ENCODE measurements at places on chromosomes 7 and 10.

GRCh38 chr7:102077081-102077480, 209.6 kb upstream of the SH2B2 start:
- no peak for DNase-seq

DNA sequence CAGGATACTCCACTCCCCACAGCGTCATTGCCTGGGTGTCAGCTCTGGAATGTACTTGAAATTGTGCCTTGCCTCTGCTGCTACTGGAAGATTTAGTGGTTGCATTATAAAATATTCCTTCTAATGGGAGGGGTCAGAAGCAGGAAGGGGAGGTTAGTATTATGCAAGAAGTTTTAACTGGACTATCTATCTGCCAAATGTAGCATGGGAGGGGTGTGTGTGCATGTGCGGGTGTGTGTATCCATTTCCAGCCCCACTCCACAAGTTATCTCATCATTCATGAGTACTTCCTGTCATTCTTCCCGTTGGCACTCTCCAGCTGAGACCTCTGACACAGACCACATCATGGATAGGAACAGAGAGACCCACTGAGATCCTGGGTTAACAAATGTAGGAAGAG, 13.4 kb downstream of the MBL2 start:
- no peak for DNase-seq

- peak; percentile 33 for DNase-seq
Measured at GRCh38 chr7:95411036-95411435, 14.9 kb upstream of the PON3 start.

DNA sequence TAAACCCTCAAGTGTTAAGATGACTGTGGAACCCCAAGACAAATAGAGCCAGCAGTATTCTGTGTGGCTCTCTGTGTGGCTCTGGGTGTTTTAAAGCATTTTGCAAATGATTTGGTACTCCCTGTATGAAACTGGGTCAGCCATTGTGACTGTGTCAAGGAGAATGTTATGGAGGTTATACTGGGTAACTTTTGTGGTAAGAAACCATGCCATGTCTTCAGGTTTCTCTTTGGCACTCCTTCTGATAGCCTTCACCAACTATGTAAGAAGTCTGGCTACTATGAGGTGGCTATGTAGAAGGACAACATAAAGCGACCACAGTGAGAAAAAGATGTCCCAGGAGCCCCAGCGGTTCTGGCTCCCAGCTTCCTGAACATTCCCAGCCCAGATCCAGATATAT, 226.6 kb upstream of the RHOBTB1 start:
- no peak for DNase-seq

- DNase-seq: no peak
Measured at GRCh38 chr7:157719008-157719682, 382.3 kb downstream of the DNAJB6 start.

- DNase-seq: no peak
Measured at GRCh38 chr10:91545384-91545783, 87.5 kb downstream of the PPP1R3C start.

DNA sequence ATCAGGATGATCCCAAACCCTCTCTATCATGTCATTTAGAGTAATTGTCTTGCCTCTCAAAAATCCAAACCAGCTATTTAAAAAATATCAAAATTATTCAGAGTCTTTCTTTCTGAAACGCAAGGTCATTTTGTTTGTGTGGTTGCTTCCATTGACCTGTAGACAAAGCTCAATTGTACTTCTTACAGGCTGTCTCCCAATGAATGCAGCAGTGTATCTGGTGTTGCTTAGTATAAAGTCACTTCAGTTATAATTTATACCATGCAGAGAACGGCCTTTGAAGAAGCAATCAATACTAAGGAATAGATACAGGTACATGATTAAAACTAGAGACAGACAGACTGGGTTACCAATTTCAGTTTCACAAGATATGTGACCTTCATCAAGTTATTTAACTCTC, 80.9 kb downstream of the DOCK4 start:
- DNase-seq: no peak

- no peak for DNase-seq
Measured at GRCh38 chr10:26528715-26529393, 90.7 kb downstream of the APBB1IP start.

DNA sequence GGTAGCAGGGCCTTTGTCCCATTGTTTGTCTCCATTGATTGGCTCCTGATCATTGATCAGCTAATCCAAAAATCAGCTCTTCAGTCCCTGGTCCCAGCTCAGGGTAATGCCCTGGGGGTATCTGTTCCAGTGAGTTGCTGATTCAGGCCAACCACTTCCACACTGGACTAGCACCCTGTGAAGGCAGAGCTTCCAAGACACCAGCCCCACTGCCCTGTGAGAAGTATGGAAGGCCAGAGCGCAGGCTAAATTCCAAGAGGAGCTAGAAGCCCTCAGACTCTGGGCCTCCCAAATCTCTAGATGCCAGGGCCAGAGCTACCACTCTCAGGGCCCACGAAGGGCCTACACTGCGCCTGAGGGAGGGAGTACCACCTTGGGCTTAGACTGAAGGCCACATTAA, 10.4 kb downstream of the TMEM72 start:
- DNase-seq: no peak

DNA sequence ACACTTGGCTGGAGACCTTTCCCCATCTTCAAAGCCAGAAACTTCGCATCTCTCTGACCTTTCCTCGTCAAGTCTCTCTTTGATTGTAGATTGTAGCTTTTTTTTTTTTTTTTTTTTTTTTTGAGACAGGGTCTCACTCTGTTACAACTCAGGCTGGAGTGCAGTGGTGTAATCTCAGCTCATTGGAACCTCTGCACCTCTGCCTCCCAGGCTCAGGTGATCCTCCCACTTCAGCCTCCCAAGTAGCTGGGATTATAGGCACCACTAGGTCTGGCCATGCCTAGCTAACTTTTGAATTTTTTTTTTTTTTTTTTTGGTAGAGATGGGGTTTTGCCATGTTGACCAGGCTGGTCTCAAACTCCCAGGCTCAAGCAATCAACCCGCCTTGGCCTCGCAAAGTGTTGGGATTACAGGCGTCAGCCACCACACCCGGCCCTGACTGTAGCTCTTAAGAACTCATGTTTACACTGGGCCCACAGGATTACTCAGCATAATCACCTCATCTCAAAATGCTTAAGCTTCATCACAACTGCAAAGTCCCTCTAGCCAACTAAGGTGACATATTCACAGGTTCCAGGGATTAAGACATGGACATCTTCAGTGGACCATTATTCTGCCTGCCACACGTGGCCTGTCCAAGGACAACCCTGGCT, 11.7 kb downstream of the POLL start:
- DNase-seq: peak; percentile 45

GRCh38 chr10:103254538-103255325, 9.0 kb downstream of the RPEL1 start:
- peak; percentile 56 for DNase-seq

GRCh38 chr10:101771380-101771779, 4.5 kb downstream of the FGF8 start:
- no peak for DNase-seq

- no peak for DNase-seq
Measured at GRCh38 chr10:28580825-28581224, 47.9 kb downstream of the WAC start.

- peak; percentile 42 for DNase-seq
Measured at GRCh38 chr10:110016039-110016438, 8.3 kb downstream of the ADD3 start.

DNA sequence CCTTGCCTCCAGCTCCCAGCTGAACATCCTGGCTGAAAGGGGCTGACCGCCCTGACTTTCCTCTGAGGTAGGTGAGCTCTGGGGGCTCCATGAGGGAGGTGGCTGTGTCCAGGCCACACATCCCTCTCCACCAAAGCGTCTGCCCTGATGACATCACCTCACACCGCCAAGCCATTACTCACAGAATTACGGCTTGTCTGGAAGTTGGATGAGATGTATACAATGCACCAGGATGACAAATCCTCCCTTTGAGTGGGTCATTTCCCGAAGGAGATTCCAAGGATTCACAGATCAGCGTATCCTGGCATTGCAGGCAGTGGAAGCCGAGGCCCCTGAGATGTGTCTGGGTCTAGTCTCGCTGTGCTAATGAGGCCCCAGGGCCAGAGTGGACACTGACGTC, 15.1 kb upstream of the RET start:
- DNase-seq: no peak

GRCh38 chr10:123835575-123835974, 56.0 kb downstream of the CPXM2 start:
- no peak for DNase-seq

- peak; percentile 92 for DNase-seq
Measured at GRCh38 chr10:43863859-43864591, 215.3 kb upstream of the ZNF32 start.

GRCh38 chr10:35442028-35442427, 105.7 kb downstream of the CCNY start:
- DNase-seq: peak; percentile 65

- no peak for DNase-seq
Measured at GRCh38 chr10:86706401-86706841, 38.1 kb downstream of the LDB3 start.

DNA sequence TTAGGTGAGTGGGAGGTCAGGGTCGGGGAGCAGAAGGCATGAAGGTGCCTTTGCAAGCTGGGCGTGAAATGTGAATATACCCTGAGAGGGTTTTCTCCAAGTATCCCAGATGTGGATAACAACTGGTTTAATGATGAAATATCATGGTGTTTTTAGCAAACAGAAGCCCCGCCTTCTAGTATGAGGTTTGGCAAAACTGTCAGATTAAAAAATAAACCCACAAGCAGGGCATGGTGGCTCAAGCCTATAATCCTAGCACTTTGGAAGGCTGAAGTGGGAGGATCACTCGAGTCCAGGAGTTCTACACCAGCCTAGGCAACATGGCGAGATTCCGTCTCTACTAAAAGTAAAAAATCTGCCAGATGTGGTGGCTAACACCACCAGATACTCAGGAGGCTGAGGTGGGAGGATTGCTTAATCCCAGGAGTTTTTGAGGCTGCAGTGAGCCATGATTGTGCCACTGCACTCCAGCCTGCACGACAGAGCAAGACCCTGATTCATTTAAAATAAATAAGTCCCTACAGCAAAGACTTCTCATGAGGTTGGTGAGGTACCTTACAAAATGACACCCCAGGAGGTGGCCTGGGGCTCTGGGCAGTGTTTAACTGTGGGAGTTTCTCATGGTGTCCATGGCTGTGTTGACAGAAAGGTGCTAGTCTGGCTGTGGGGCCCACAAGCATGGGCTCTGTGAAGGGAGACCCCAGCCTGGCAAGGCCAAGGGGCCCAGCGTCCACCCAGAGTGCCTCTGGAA, 6.7 kb upstream of the PWWP2B start:
- DNase-seq: no peak

DNA sequence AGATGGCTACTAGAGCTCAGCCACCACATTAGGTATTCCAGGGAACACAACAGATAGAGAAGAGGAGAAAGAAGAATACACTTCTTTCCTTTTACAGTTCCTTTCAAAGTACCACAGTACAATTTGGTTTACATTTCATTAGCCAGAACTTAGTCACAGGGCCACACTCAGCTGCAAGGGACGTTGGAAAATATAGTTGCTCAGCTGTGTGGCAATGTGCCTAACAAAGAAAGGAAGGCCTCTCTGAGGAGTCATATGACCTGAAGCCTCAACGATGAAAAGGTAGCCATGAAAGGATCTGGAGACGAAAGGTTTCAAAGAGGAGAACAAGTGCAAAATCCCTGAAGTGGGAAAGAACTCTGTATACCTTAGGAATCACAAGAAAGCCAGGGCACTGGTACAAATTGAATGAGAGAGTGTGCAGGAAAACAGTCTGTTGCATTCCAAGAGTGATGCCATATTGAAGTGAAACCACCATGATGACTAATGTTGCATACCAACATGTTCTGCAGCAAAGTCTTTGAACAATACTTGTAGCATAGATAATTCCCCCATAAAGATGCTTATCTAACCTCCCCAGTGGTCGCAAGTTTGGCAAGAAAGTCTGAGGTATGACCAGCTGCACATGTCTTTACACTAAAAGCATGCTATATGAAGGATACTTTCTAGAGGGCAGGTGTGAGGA, 278.9 kb downstream of the HPSE2 start:
- DNase-seq: peak; percentile 66

GRCh38 chr7:127541548-127541947, 43.8 kb downstream of the GCC1 start:
- DNase-seq: no peak

DNA sequence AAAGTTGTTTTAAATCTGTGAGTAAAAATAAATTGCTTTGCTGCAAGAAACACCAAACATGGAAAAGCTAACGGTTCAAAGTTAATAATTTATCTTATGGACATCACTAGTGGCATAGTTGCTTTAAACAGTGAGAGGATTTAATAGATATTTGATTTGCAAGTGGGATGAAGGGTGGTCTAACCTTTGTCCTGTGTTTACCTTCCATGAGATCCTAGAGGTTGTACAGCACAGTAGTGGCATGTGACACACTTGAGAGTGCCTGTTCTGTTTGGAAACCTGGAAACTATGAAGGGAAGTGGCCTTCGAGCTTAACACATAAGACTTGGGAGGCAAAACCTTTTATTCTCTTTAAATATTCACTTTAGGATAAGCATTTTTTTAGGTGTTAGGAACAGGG, 16.0 kb downstream of the EGFR start:
- DNase-seq: no peak

- DNase-seq: no peak
Measured at GRCh38 chr7:120951826-120952225, 1.2 kb downstream of the ING3 start.

DNA sequence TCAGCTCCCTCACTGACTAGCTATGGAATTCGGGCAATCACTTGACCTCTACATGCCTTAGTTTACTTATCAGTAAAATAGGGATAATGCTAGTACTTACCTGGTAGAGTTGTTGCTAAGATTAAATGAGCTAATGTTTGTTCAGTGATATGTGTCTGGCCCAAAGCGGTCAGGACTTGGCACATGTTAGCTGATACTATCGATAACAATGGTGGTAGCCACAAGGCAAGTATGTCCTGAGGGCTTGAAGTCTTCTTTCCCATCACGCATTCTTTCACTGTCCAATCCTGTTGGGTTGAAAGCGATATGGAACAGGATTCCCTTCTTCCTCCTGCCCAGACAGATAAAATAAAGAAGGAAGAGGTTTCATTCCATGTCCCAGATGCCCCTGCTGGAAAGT, 25.5 kb upstream of the MXI1 start:
- DNase-seq: no peak

GRCh38 chr10:93790439-93790838, 32.7 kb downstream of the LGI1 start:
- no peak for DNase-seq

- DNase-seq: no peak
Measured at GRCh38 chr10:70911386-70911785, 23.0 kb upstream of the PCBD1 start.

DNA sequence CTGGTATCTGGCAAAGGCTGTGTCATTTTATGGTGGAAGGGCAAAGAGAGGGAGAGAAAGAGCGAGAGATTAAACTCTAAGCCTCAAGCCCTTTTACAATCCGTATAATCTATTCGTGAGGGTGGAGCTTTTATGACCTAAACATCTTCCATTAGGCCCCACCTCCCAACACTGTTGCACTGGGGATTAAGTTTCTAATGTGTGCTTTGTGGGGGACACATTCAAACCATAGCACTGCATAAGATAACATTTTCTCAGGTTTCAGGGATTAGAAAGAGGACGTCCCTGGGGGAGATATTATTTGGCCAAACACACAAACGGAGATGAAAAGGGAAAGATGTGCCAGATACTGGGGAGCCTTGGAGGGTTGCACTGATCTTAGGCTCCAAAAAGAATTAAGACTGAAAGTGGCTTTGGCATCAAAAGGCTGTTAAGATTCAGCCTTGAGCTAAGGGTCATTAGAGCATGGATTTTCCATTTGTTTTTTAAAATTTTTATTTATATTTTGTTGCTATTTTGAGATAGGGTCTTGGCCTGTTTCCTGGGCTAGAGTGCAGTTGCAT, 19.0 kb downstream of the COL26A1 start:
- DNase-seq: no peak

GRCh38 chr7:135757719-135758411, 9.3 kb upstream of the FAM180A start:
- DNase-seq: peak; percentile 75
